ENCODE measurements at places on chromosomes 2 and 18.

- no peak for DNase-seq
Observed at GRCh38 chr2:64363848-64364247, 90.1 kb upstream of the LGALSL start.

GRCh38 chr2:25362434-25363145 is 20.9 kb upstream of the DNMT3A start:
- DNase-seq: peak; percentile 27

DNA sequence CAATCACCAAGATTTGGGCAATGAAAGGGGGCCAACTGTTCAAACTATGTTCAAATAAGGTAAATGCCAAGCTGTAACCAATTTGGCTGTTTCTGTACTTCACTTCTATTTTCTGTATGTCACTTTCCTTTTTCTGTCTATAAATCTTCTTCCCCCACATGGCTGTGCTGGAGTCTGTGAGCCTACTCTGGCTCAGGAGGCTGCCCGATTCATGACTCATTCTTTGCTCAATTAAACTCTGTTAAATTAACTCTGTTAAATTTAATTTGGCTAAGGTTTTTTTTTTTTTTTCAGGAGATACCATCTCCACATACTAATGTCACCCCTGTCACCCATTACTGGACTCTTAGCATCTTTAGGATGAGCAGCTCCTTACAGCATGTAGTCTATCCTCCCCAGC is 178.8 kb upstream of the TWIST2 start:
- DNase-seq: no peak

GRCh38 chr2:238155761-238156694 is 2.7 kb upstream of the ERFE start:
- no peak for DNase-seq

DNA sequence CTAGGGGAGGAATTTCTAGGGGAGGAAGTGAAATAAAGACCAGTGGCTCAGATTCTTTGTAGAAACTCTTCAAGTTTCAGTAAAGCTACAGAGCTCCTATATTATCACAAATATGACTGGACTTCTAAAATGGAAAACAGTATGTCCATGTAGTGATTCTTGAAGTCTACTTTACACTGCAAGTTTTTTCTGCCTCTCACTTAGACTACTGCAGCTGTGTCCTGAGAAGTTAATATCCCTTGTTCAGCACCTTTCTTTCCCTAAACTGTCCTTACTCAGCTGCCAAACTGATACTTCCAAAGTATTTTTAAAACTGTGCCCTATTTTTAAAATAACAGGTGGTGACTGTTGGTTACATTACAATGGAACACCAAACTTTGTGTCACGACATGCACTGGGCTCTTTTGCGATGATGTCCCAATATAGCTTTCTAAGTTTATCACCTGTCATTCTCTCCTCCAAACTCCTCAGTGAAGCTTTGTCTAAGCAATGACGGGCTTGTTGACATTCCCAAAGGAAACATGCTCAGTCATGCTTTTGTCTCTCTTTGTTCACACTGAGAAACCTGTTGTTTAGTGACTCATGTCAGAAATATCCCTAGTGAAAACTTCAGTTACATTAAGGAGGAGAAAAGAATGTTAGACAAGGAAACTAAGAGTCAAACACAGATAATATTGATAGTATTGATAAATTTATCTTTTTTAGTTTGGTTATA is 341.1 kb downstream of the ARL6IP6 start:
- DNase-seq: no peak

DNA sequence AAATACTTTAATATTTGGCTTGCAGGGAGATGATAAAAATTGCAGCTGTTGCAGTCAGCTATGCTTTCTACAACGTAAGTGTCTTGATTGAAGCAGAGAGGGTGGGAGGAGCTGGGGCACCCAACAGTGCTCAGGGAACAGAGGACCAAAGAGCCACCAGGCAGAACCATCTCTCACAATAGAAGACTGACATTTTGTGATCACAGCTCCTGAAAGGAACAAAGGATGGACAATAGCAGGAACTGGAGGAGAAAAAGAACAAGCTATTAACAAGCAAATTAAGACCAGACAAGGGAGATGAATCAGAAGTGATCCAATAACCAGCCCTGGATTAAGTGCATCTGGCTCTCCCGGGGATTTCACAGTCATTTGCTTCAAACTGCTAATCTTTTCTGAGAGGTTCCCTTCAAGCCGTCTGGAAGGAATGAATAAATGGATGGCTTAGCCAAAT is 65.7 kb upstream of the SMAD2 start:
- DNase-seq: no peak

DNA sequence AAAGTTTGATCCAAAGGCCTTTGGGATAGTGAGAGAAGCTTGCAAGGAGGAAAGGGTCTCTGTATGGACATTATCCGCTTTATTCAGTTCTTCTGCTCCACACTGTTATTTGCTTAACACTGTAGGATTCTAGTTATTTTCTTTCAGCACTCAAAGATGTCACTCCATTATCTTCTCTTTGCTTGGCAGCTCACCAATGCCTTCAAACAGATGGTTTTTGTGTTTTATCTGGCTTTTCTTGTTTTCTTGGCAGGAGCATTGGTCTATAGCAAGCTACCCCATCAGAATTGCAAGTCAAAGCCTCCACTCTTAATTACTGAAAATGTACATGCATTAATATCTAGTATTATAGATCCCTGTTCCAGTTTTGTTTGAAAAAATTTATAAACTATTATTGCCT is 138.8 kb downstream of the EVA1A start:
- DNase-seq: no peak

DNA sequence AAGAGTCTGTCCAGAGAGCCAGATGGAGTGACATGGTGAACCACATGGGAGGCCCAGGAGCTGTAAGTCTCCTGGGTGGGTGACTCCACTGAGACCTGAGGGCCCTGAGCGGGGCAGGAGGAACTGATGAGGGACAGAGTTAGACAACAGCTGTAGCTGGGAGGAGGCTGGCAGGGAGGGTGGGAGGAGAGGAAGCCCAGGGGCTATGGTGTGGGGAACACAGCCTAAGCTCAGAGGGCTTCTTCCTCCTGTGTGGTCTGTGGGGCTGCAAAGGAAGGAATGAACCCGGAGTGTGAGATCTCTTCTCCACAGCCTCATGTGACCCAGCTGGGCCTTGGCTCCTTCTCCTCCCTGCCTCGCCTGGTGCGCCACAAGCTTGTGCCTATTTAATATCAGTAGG is 395.6 kb upstream of the HS6ST1 start:
- DNase-seq: no peak

DNA sequence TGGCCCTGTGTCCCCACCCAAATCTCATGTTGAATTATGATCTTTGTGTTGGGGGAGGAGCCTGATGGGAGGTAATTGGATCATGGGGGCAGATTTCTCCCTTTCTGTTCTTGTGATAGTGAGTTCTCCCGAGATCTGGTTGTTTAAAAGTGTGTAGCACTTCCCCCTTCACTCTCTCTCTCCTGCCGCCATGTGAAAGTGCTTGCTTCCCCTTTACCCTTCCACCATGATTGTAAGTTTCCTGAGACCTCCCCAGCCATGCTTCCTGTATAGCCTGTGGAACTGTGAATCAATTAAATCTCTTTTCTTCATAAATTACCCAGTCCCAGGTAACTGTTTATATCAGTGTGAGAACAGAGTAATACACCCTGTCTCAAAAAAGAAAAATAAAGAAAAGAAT is 25.5 kb downstream of the LRRFIP1 start:
- DNase-seq: no peak

DNA sequence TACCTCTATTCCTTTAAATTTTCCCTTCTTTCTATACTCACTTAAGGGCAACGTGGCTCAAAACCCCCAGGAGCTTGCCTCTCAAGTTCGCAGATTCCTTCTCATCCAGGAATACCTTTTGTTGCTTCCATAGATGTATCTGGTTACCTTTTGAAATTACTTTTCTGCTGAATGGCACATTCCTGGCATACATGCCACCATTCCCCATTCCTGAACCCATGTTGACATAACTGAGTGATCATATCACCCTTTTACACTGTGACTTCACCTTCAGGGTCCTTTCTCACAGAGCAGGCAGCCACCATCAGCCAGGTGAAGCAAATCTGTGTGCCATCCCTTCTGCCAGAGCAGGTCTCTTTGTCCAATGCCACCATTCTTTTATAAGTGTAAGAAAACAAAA is 615.8 kb downstream of the ARHGAP15 start:
- DNase-seq: no peak

DNA sequence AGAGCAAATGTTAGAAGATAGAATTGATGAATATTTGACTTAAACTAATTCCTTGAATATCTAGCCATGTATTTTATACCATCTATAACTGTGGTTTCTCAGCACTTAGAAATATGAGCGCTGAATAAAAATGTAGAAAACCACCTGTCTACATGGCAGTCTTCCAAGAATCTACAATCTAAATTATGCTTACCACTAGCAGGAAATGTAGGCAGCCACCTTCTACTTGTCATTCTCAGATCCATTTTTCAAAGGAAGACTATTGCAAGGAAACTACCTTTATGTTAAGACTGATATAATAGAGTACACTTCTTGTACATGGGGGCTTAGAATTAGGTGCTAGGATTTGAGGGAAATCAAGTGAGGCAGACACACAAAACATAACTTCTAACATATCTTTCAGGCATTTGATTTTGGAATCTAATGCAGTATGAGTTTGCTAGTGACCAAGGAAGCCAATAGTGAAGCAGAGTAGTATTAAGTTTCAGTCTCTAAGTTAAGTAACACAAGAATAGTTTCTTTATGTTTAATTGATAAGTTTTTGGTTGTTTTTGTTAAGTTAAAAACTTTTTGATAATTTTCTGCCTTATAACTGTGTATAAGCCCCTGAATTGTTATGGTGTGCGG is 175.9 kb upstream of the ITGA4 start:
- no peak for DNase-seq

DNA sequence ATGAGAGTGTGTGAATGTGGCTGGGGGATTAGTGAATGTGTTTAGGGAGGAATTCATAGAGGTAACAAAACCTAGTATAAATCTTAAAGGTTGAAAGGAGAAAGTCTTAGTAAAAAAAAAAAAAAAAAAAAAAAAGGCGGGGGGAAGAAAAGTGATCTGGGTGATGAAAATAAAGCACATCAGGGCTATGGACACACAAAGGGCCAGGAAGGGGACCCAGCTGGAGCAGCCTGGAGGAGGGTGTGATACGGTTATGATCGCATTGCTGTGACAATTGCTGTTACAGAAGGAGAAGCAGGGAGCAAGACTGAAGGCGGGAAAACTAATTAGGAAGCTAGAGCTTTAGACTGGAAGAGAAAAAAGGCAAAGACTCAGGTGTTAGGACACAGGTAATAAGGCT is 85.4 kb downstream of the DLGAP1 start:
- no peak for DNase-seq

DNA sequence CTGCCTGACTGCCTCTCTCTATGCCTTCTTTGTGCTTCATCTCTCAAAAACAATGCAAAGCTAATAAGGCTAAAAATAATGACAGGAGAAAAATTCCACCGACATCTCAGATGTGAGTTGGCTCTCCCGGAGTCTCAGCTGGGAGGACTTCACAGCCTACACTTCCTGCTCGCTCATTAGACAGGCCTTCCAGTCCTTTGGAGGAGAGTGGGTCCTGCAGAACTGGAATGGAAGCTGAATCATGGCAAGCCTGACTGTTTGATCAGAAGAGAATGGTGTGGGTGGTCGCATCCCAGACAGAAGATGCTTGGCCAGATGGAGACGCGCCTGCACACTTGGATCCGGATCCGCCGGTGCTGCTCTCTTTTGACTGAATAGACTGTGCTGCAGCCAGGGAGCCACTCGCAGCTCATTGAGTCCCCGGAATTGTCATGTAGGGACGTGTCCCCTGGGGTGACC is 49.7 kb downstream of the TRIB2 start:
- no peak for DNase-seq

DNA sequence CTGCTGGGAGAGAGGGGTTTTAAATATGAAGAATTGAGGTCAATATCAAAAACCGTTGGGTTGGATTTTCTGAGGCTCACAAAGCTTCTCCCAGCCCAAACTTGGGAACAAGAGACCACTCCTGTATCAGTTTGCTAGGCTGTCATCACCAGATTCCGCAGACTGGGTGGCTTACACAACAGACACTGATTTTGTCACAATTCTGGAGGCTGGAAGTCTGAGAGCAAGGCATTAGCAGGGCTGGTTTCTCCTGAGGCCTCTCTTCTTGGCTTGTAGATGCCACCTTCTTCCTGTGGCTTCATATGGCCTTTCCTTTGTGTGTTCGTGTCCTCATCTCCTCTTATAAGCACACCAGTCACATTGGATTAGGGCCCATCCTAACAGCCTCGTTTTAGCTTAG is 122.9 kb upstream of the COPS8 start:
- DNase-seq: no peak

DNA sequence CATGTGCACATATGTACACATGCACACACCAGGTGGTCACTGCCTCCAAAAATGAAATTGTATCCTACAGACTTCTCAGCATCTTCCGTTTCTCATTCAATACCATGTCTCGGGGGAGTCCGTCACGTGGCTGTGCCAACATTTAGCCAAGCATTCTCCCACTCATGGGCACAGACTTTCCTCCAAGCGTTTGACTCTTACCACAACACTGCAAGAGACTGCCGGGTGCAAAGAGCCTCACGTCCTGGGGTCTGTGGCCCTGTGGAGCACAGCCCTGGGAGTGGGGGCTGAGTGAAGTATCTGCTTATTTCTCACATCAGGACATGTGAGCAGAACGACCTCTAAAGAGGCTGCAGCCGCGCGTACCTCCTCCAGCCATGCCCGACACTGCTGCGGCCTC is 28.0 kb downstream of the HDAC4 start:
- DNase-seq: no peak

- no peak for DNase-seq
Observed at GRCh38 chr2:124572934-124573634, 548.0 kb downstream of the CNTNAP5 start.

DNA sequence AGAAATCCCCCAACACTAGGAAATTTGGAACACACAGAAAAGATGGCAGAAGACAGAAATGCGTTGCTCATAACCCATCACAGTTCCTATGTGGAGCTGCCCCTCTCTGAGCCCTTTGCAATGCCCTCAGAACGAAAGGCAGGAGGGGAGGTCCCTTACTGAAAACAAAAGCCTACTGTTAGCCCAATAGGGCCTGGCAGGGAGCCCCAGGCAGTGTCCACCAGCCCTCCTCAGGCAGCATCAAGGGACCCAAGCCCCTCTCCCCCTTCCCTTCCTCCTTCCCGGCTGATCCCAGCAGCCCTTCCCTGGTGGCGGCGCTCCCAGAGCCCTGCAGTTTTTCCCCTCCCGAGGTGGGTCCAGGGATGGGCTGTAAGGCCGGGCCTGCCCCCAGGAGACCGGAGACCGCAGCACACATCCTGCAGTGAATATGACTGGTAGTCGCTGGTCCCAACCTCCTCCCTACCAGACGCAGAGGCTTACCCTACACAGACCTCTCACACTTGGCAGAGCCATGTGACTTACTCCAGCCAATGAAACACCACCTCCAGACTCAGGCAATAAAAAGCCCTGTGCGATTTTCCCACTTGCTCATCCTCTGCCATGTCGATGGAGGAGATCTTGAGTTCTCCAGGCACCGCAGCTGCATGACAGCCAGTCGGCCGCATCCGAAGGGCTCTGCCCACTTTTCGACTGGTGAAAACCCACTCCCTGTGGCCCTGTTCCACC is 19.4 kb upstream of the DUSP2 start:
- peak; percentile 73 for DNase-seq

- DNase-seq: no peak
Observed at GRCh38 chr18:25425024-25425423, 73.1 kb upstream of the ZNF521 start.

Data from T-helper 2 cell (primary cell).